Stimulated activated naive CD4-positive, alpha-beta T cell treated with Interleukin-2 at 50 U/mL for 16 hours (primary cell): ENCODE measurements at places on chromosomes 1 and 21.

DNA sequence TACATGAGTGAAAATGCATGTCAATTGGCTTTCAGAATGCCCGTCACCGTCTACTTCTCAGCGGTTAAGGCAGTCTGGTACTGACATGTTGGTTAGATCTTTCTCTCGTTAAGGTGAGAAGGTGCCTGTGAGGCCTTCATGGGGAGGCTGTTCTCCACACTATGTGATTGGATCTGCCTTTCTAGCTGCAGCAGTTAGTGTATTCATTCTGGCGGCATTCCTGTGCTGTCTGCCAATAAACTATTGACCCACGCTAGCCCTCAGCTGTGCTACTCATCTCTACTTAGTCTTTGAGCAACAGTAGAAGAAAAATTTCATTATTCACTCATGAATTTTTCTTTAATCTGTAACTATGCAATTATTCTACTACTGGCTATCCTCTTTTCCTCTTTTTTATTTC lies 32.0 kb downstream of the CCSAP start:
- DNase-seq = no peak

DNA sequence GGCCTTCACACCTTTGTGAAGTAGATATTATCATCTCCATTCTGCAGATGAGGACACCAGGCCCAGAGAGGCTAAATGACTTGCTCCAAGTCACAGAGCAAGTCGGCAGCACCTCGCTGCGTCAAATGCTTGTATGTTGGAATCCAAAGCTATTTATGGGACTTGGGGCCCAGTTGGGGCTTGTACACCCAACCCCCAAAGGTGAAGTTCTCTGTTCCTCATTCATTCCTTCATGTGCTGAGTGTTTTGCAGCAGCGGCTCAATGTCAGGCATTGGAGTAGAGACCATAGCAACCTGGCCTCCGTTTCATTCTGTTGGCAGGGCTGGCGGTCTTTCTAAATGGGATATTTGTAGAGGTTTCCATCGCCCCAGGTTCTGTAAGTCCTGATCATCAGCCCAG lies 113.4 kb upstream of the SLC25A33 start:
- DNase-seq = no peak

GRCh38 chr21:38527737-38528136 lies 29.5 kb upstream of the ERG start:
- no peak for DNase-seq

GRCh38 chr1:16724718-16725438 lies 15.4 kb upstream of the RNU1-4 start:
- no peak for DNase-seq

DNA sequence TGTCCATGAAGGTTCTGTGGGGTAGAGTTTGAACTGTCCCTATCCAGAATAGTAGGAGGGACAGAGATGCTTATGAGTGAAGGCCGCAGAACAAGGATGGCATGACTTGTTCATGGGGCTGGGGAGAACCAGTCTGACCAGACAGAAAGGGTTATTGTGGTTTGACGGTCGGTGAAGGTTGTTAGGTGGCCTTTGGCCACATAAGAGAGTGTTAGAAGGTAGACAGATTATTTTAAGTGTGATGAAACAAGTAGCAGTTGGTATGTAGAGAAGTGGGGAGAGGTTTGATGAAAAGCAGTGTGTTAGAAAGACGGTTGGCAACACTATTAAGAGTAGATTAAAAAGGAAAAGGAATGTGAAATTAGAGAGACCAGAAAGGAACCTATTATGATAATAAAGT lies 355.1 kb downstream of the DISC1 start:
- no peak for DNase-seq

DNA sequence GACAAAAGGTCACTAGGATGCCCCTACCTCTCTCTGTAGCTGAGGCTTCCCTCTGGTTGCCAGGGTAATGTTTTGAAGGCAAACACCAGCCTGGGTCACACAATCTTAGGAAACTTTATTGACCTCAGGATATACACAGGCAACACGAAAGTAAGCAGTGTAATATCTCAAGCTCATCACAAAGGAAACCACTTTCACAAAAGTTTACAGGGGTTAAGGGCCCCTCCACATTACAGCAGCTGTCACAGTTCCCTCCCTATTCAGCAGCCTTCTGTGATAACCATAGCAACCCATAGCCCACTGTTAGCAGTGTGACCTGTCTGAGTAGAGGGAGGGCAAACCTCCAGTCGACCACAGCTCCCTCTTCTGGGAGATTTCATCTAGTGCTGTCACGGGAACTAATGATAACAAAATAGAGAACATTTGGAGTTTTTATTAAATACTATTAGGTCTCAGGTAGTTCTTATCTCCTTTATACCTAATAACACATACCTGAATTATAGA lies 149.8 kb downstream of the PTPRC start:
- DNase-seq = no peak

DNA sequence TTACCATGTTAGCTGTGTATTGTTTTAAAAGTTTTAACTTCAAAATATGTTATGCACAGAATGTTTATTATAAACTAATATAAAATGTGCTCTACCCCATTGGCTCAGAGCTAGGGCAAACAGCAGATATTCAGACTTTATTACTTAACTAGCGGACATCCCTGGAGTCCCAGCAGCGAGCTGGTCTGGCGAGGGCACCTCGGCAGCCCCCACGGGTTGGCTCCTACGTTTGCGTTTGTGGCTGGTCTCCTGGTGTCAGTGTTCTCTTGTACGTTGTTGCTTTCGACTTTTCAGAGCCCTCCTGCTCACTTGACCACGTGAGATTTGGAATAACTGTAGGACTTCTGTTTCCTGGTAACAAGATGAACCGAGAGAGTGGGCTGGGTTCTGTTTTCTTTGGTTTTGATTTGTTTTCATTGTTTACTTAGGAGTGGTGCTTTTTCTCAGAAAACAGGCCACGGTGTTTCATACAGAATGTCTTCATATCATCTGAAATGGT lies 44.5 kb downstream of the CBS start:
- no peak for DNase-seq

DNA sequence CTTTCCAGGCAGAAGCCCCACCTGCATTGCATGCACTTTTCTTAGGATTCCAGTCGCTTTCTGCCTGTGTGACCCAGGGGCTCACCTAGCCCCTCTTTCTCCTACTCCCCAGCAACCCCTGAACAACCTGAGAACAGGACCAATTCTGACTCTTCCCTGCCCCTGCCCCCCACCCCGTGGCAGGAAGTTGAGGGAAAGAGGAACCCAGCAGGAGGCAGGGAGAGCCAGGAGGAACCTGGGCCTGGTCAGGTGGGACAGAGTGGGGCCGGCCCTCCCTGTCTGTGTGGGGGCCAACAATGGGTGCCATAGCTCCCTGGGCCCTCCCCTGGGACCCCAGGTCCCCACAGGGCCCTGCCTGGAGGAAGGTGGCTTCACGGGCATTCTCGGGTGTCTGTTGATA lies 6.1 kb downstream of the BMP8A start:
- DNase-seq = no peak

DNA sequence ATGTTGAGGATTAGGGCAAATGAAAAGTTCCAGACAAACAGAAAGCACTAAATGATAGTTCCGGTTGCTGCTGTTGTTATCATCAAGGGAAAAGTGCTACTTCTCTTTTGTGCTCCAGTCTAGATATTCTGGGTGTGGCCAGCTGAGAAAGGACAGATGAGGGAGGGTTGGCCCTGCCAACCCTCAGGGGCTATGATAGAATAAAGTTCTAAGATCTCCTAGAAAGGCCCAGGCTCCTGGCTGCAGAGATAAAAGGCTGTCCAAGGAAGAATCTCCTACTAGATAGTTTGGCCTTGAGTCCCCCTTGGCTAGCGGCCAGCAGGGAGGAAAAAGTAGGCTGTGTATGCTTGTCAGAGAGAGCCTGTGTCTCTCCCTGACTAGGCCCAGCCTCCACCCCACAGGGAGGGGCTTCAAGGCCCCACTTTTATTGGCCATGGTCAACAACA lies 31.5 kb downstream of the RIMS3 start:
- no peak for DNase-seq
